ENCODE measurements at places on chromosomes 2 and 18.

GRCh38 chr2:134220344-134220974, 33.4 kb upstream of the MGAT5 start:
- DNase-seq, result no peak

- no peak for DNase-seq
Measured at GRCh38 chr18:74589021-74589420, 8.6 kb upstream of the ZNF407 start.

- DNase-seq, result peak; percentile 21
Measured at GRCh38 chr2:163800951-163801381, 65.2 kb upstream of the FIGN start.

DNA sequence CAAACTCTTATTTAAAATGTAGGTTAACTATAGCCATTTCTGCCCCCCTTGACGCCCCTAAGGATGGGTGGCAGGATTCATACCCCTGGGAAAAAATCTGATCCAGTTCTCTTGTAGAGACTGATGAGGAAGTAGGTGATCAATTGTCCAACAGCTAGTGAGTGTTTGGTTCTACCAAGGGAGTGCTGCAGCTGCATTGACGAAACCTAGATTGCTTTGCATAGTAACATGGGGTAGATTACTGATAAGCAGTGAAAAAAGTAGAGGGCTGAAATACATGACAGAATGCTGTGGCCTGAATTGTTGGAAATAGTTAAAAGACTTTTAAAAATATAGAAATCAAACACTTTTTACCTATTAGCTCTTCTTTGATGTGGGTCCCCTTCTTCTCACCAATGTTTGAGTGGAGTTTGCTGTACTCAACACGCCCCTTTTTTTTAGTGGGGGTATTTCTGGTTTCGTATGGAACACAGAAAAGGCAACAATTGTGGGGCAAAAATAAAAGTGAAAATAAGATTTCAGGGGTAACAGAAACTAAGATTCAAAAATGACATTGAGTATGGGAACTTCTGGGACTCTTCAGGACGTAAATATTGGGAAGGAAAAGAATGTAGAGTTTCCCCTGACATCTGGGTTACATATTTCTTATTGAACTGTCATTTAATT, 66.2 kb downstream of the MAIP1 start:
- no peak for DNase-seq

- no peak for DNase-seq
Measured at GRCh38 chr2:19607931-19608771, 249.7 kb upstream of the OSR1 start.

DNA sequence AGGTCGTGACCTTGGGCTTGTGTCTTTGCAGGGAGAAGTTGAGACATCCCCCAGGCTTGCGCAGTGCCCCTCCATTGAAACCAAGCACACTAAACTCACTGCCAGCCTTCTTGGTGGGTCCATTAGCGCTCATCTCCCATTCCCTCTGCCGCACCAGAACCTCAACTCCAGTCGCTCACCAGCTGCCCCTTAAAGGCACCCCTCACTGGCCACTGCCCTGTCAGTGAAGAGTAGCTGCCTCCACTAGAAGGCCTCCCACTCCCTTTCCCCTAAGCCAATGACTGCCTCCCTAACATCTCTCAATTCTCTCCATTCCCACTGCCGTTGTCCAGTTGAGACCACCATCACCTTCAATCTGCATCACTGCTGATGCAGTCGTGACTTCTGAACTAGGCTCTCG, 114.8 kb upstream of the EPC2 start:
- DNase-seq, result no peak

DNA sequence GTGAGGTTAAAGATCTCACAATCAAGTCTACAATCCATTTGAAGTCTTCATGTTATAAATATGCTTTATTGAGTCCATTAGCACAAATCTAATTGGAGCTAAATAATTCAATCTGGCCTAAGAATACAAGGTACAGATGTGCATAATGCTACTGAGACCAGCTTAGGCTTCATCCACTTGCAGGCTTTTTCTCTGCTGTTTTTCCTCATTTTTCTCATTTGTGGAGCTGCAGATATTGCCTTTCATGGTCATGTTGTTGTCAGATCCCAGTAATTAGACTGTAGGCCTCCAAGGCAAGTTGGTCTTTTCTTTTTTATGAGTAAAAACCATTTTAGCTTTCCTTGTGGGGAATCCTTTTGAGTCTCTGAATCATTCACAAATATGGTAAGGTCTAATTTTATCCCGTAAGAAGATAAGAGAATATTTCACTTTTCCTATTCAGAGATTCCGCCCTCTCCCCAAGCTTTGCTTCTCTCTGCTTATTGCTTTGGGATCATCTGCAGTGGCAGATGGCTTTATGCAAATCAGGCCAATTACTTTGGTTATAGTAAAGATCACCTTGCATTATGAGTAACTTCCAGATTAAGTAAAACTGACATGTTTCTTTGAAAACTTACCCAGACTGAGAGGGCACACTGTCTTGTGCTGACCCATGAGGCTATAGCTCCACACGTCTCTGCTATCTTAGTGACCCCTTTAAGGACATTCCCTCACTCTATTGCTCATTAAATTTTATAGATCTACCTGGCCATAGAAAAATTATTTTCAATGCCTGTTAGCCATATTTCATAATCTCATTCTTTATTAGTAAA, 80.9 kb downstream of the MGAT5 start:
- DNase-seq, result no peak

DNA sequence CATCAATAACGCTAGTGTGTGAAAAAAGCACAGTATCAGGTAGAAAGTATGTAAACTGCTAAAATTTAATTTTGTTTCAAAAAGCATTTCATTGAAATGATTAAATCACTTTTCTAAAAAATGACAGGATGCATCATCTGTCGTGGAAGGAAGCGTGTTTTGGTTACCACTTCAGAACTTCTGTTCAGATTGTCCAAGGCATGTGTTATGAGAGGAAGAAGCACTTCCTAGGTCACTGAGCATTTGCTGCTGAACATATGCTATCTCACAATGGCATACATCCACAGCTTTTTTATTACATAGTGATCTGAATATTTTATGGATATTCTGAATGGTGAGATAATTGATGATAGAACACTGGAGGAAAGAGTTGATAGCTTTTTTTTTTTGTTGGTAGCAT, 737.5 kb downstream of the SATB2 start:
- no peak for DNase-seq

GRCh38 chr2:1945819-1946218, 201.5 kb upstream of the PXDN start:
- no peak for DNase-seq

Data from NCI-H187 treated with DMSO at 0.1 percent for 48 hours (cell line).